ENCODE measurements at places on chromosomes 3 and 15. TPM values are rescaled to one million over a fixed set of nuclear protein-coding genes. Genes with fewer than 3 reads are reported as not detected.

DNA sequence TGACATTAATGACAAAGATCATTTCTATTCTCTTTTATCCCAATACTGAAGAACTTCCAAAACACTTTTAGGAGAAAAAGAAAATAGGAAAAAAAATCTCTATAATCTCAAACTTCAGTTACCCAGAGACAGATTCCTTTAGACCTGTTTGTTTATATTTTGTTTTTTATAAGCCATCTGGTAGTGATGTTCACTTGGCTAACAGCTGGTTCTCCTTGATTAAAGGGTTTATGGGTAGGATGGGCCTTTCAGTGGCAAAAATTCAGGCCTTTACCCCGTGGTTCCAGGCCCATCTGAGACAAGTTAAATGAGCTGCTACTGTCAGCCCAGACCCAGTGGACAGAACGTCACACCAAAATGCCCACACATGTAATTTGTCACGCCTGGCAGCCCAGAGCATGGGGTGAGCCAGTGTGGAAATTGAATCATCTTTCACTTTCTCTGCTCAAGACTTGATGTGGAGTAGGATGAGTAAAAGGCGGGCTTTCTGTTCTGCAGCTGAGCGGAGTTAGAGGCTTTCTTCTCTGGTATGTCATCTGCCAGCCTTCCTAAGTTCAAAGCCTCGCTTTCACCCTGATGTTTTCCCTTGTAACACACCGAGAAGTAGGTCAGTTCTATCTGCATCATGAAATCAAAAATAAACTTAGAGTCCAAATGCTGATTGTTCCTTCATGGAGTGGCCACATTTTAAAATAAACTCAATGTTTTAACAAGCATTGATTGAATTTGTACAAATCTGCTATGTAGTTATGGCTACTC is 62.5 kb upstream of the SKOR1 start:
- DNase-seq, result no peak
- no peak overlapping the region for H3K27ac ChIP-seq
- H3K4me1 ChIP-seq, result peaks cover 5% of the 10 kb centered on the region
- no peak overlapping the region for H3K4me3 ChIP-seq
- no peaks in the 10 kb centered on the region for H3K36me3 ChIP-seq
- H3K27me3 ChIP-seq, result no peaks in the 10 kb centered on the region

GRCh38 chr3:150371741-150372254 is 36.3 kb upstream of the TSC22D2 start:
- peaks cover 46% of the 10 kb centered on the region for H3K4me1 ChIP-seq
- H3K36me3 ChIP-seq, result no peaks in the 10 kb centered on the region
- peak overlapping the region; percentile 86 for H3K27ac ChIP-seq
- H3K27me3 ChIP-seq, result no peaks in the 10 kb centered on the region
- DNase-seq, result peak; percentile 72

- H3K4me1 ChIP-seq, result no peaks in the 10 kb centered on the region
- no peaks in the 10 kb centered on the region for H3K27me3 ChIP-seq
- no peak overlapping the region for H3K4me3 ChIP-seq
- H3K27ac ChIP-seq, result peak overlapping the region; percentile 35
Observed at GRCh38 chr15:46344915-46345314, 710.1 kb downstream of the SQOR start.

- no peaks in the 10 kb centered on the region for H3K27me3 ChIP-seq
- H3K27ac ChIP-seq, result no peak overlapping the region
- no peak overlapping the region for H3K4me3 ChIP-seq
- no peaks in the 10 kb centered on the region for H3K36me3 ChIP-seq
Observed at GRCh38 chr3:38628835-38629234, 20.7 kb downstream of the SCN5A start.

DNA sequence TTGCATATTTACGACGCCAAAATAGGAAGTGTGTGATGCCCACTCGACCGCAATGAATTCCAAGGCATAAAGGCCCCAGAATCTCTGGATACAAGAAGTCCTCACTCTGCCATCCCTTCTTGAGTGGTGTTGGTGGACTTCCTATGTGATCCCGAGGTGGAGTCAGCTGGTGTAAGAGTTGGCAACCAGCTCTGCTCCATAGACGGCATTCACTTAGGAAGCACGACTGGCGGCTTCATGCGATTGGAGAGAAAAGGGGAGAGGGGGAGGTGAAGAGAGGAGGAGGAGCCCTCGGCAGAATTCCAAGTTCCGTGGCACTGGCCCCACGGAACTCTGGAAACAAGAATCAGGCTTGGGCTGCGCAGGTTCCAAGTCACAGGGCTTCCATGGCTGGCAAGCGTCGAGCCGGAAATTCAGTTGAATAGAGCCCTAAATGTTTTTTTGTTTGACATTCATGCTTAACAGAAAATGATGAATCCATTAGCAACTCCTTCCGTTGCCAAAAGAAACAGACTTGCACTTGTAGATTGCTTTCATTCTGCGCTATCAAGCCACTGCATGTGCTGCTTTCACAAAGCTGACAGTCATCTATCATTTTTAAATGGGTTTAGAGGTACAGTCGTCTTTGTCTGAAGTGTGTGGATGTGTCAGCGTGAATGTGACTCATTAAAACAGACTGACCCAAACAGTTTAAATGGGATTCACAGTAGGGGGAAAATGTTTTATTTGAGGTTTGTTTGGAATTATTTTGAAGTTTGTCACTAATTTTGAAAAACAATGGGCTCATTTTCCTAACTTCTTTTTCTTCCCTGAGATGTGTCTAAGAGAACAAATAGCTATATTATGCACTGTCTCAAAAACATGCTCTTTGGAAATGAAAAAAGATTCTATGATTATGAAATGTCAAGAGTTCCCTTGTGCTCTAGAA is 428.3 kb upstream of the ATP11B start:
- no peaks in the 10 kb centered on the region for H3K4me1 ChIP-seq
- no peaks in the 10 kb centered on the region for H3K27me3 ChIP-seq
- no peak for DNase-seq
- H3K36me3 ChIP-seq, result no peaks in the 10 kb centered on the region
- H3K27ac ChIP-seq, result no peak overlapping the region

GRCh38 chr15:74837482-74838136 is 5.3 kb downstream of the ULK3 start:
- H3K4me1 ChIP-seq, result 0 out of 2 replicates have a peak, but pooled peaks cover 3% of the 10 kb centered on the region
- no peak for DNase-seq
- no peak overlapping the region for H3K4me3 ChIP-seq
- no peaks in the 10 kb centered on the region for H3K27me3 ChIP-seq
- no peak overlapping the region for H3K27ac ChIP-seq

DNA sequence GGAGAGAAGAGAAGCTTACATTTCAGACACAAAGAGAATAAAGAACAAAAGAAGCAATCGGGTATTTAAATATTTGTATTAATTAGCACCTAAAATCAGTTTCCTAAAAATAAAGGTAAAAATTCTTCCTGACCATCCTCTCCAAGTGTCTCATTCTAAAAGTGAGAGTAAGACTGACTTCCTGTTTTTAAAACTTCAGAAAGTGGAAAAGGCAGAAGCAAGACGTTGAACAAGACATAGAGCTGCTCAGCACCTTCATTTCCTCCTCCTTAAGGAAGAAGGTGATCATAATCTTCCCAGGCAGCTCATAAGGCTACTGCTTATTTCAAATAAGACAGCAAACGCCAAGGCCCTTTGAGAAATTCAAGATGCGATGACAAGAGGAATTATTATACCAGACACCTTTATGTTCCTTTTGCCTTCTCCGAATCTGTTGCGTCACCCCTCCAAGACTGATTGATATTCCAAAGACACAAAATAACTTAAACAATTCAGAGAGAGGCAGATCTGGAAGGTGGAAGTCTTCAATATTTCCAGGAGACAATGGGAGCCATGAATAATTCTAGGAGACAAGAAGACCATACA is 238.8 kb upstream of the TLE3 start:
- H3K27me3 ChIP-seq, result no peaks in the 10 kb centered on the region
- no peak overlapping the region for H3K4me3 ChIP-seq
- DNase-seq, result no peak
- H3K27ac ChIP-seq, result no peak overlapping the region
- H3K4me1 ChIP-seq, result no peaks in the 10 kb centered on the region

GRCh38 chr15:57321973-57322601 is 54.2 kb upstream of the CGNL1 start:
- no peak overlapping the region for H3K27ac ChIP-seq
- no peaks in the 10 kb centered on the region for H3K36me3 ChIP-seq
- no peak for DNase-seq
- peaks cover 20% of the 10 kb centered on the region for H3K4me1 ChIP-seq
- no peak overlapping the region for H3K4me3 ChIP-seq

- H3K4me3 ChIP-seq, result no peak overlapping the region
- H3K27ac ChIP-seq, result peak overlapping the region; percentile 74
- H3K27me3 ChIP-seq, result no peaks in the 10 kb centered on the region
Observed at GRCh38 chr15:62809115-62809967, 233.2 kb upstream of the TPM1 start.

- H3K27ac ChIP-seq, result no peak overlapping the region
- H3K36me3 ChIP-seq, result no peaks in the 10 kb centered on the region
- H3K27me3 ChIP-seq, result no peaks in the 10 kb centered on the region
Observed at GRCh38 chr3:171204942-171205341, 178.4 kb upstream of the SLC2A2 start.

DNA sequence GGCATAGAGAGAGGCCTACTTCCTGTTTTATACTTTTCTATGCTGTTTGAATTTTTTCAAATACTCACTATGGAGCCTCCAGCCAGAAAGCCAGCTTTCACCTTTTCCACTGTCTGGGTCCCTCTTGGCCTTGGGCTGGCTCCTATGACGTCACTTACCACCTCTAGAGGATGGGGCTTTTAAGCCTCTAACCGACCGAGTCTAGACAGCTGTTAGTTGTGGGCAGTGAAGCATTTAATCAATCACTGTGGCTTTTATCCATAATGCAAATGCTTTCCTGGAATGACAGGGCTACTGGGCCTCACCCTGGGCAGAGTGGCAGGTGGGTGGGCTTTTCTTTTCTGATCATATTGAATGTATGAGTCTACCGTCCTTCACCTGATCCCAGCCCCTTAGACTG is 61.9 kb downstream of the LRRK1 start:
- H3K36me3 ChIP-seq, result no peaks in the 10 kb centered on the region
- H3K4me3 ChIP-seq, result no peak overlapping the region
- DNase-seq, result no peak
- peaks cover 7% of the 10 kb centered on the region for H3K4me1 ChIP-seq
- no peak overlapping the region for H3K27ac ChIP-seq

GRCh38 chr3:129609591-129610182 is 3.2 kb upstream of the PLXND1 start:
- no peak overlapping the region for H3K27ac ChIP-seq
- no peaks in the 10 kb centered on the region for H3K36me3 ChIP-seq
- no peak overlapping the region for H3K4me3 ChIP-seq
- no peaks in the 10 kb centered on the region for H3K27me3 ChIP-seq

- H3K27ac ChIP-seq, result no peak overlapping the region
- no peaks in the 10 kb centered on the region for H3K27me3 ChIP-seq
- H3K36me3 ChIP-seq, result no peaks in the 10 kb centered on the region
Observed at GRCh38 chr3:52353291-52353855, 37.3 kb downstream of the DNAH1 start.

DNA sequence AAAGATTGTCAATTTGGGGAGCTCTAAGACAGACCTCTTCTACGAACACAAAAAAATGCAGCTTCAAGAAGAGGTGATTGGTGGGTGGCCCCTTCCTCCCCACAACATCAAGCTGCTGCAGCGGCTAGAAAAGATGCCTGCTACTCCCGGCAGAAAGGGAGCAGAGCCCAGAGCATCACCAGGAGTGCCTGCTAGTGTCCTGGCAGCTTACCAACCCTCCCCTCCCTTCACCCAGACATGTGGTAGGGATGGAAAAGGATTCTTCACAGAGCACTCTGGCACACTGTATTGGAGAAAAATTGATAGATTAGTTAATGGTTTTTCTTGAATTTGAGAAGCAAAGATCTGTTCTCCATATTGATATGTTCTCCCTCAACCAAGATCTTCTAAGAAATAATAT is 10.8 kb downstream of the IP6K1 start:
- H3K27ac ChIP-seq, result no peak overlapping the region
- DNase-seq, result no peak
- H3K36me3 ChIP-seq, result peaks cover 3% of the 10 kb centered on the region
- H3K27me3 ChIP-seq, result no peaks in the 10 kb centered on the region
- H3K4me3 ChIP-seq, result no peak overlapping the region

- DNase-seq, result no peak
- H3K27me3 ChIP-seq, result no peaks in the 10 kb centered on the region
- H3K27ac ChIP-seq, result peak overlapping the region; percentile 100
- peaks cover 23% of the 10 kb centered on the region for H3K4me1 ChIP-seq
- H3K4me3 ChIP-seq, result peak overlapping the region; percentile 73
Observed at GRCh38 chr3:12663401-12663935, 449 bp downstream of the RAF1 start.

Gene FGF12
- 0.41 TPM for total RNA-seq

Gene CERS3
- total RNA-seq, result not detected

Gene GXYLT2
- 3.4 TPM for total RNA-seq

Gene ALDH1L1
- total RNA-seq, result 0.07 TPM

Gene SI
- total RNA-seq, result 1.7 TPM

Gene LRTM1
- total RNA-seq, result not detected

All from Caco-2 (cell line).